ENCODE measurements at places on chromosomes 13 and 19.

DNA sequence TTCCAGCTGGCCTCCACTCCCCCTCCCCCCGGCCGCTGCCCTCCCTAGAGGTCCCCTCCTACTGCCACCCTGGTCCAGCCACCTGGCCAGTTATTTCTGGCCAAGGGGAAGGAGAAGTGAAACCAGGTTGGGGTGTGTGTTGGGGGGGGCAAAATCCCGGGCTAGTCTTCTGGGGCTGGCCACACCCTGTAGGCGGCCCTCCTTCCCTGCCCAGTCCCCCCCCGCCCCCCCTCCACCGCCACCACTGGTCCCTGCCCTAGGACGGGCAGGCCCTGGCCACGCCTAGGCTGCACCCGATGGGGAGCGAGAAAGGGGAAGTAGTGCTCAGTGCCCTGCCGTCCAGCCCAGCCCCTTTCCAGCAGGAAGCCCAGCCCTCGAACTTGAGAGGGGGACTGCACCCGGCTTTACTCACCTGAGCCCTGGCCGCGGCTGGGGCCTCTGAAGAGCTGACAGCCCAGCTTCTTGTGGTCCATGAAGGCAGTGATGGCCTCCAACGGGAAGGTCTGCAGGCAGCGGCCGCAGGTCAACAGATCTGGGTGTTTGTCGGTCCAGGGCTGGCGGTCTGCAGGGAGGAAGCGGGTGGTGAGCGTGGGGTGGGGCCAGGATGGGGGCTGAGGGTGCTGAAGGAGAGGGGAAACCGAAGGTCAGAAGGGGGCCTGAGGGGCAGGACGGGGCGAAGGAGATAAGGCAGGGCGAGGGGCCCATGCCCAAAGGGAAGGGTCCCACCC lies 813 bp downstream of the ZNF296 start:
- no peak for DNase-seq

DNA sequence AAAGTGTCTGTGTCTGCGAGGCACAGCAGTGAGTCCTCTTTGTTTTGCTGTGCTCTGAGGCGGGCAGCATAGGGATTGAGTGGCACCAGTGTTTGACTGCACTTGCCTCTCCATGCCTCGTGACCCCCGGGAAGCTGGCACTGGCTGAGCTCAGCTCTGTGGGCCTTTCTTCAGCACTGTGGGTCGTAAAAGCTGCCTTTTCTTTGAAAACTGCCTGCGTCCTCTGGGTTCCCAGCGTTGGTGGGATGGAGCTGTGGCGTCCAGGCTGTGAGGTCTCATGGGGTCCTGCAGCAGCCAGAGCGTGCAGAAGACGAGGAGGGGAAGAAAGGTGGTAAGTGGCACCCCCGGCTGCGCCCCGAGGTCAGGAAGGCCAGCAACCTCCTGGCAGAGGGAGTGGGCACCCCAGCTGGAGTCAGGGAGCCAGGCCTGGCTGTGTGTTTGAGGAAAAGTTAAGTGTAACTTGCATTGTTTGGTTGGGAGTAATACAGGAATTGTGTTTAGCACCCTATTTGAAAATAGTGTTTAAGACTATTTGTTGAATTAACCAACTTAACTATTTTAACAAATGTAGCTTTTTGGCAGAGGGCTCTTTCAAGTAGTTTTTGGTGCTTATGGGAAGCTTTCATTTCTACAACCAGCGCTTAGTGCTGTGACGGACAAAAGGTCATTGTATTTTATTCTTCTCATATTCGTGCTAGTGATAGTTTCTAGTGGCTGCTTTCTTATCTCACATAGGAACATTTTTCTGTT lies 79.3 kb upstream of the TEX29 start:
- DNase-seq, result no peak

DNA sequence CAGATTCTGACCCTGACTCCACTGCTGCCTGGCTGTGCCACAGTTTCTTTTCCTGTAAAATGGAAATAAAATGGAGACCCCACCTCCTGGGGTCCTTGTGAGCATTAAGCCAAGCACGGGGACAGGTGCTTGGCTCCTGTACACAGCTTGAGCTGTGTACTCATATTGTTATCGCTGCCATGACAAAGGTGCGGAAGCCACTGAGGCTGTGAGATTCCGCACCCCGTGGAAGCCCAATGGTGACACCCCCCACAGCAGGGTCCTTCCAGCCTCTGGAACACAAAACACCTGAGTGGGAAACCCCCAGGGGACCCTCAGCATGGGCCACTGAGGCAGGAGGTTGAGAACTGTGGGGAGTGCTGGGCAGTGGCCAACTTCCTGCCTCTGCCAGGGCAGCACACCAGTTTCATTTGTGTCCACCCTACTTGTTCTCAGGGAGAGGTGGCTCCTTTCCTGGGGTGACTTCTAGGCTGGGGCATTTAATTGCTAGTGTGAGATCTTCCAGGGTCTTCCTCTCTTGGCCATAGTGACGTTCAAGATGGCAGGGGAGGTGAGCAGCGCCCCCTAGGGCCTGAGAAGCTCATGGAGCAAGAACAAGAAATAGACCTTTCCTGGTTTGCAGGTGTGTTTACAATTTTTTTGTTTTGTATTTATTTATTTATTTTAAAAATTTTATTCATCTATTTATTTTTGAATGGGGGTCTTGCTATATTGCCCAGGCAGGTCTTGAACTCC lies 5.4 kb upstream of the JSRP1 start:
- peak; percentile 42 for DNase-seq

DNA sequence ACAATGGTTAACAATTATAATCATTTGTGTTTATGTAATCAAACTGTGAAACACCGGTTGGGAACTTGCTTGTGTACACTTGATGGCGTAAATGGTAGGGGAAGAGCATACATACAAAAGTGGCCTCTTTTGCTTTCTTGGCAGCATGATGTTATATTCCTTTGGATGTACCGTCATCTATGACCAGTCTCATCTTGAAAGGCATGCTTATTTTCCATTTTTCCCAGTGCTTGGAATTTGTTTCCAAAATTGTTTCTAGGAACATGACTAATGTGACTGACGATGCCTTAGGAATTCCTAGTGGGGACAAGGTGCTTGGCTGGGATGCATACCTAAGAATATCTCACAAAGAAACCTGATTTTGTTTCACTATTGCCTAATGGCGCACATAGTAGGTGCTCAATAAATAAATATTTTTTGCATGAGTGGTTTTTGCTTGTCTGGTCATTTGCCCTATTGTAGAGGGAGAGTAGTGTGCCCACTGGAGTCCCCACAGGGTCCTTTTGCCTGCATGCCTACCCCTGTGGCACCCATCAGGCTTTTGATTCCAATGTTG lies 45.5 kb downstream of the SAE1 start:
- DNase-seq, result no peak

DNA sequence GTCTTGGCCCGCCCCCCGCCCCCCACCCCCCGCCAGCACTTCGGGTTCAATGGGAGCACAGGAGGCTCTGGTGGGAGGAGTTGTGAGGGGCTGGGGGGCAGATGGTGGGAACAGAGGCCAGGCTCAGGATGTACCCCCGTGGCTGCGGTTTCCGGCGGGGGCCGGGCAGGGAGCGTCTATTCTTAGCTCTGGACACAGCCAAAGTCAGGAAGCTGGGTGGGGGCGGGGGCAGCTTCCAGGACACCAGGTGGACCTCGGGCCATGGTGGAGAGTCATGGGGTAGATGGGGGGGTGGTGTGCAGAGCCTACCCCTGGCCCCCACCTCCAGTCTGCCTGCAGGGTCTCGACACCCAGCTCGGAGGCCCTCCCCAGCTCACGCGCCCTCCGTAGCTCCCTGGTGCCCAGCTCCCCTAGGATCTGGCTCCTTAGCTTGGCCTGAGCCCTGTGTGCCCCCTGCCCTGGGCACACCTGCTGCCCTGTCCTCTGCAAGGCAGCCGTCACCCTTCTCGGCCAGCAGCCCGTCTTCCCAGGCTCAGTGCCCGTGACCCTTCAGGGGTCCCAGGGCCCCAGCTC lies 2.2 kb upstream of the TBXA2R start:
- DNase-seq, result no peak
